ENCODE measurements at places on chromosomes 5 and 9.

DNA sequence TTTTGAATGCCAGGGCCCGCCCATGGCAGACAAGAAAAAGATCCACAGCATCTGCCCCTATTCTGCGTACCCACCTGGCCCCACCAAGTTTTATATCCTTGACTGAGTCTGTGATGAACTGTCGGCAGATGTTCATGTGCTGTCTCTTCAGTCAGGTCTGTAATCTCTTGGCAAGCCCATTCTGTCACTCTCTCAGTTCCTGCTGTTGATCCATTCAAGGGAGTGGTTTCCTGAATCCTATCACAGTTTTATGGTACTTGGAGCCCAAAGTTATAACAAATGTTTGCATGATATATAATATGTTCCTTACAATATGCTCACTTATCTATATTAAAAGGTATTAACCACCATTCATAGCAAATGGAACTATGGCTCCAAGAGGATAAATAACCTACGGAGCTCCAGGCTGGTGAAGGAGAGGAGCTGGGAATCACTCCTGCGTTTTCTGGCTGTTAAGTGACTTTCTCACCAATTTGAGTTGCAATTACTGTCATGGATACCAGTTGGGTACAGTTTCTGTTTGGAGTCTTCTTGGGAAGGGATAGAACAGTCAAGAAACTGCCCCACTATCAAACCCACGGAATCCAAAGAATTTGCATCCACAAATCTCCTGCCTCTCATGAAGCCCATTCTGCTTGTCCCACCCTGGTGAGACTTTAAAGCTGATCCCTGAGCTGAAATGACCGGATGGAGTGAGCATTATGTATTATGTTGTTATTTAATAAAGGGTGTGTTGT, 103.4 kb upstream of the SPRY4 start:
- DNase-seq, result no peak

DNA sequence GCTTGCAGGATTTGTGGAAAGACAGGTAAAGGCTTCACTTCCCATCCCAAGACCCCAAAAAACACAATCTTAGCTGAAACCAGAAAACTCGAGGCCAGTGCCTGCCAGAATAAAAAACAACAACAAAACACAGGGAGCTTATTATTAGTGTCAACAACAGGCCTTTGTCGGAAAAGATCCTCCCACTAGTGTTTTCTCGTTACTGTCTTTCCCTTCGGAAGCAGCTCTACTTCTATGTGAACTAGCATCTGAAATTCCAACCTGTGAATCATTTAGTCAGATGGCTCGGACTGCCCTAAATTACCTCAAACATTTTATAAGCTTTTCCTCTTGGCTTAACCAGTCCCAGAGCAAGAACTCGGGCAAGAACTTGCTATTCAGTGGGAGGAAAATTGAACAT, 122.2 kb upstream of the GNA14 start:
- DNase-seq, result no peak

DNA sequence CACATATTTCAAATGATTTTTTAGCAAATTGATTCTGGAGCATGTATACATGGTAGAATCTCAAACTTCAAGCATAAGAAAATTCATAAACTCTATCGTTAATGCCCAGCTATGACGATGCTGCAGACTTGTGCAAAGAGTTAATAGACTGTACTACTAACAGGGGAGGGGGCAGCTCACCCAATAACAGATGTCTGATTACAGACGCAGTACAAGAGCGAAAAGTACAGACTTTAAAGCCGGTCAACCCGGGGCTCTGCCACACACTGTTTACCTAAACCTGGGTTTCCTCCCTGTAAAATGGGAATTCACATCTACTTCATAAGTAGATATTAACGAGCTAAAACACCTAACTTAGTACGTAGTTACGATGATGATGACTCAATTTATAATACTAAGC, 651 bp downstream of the TRIM23 start:
- no peak for DNase-seq

DNA sequence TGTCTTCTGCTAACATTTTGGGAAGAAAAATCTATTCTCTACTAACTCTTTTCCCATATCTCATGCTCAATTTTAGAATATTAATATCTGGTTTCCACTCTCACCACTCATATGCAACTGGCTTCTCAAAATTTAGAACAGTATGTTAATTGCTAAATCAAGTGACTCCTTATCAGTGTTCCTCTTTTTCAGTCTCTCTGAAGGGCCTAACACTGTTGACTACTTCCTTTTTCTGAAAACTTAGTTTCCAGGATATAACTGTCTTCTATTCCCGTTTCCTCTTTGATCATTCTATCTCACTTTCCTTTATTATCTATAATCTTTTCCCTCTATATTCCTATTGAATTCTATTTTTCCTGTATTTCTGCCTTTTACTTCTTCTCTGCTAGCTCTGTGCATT, 1717.2 kb upstream of the C9orf72 start:
- no peak for DNase-seq

DNA sequence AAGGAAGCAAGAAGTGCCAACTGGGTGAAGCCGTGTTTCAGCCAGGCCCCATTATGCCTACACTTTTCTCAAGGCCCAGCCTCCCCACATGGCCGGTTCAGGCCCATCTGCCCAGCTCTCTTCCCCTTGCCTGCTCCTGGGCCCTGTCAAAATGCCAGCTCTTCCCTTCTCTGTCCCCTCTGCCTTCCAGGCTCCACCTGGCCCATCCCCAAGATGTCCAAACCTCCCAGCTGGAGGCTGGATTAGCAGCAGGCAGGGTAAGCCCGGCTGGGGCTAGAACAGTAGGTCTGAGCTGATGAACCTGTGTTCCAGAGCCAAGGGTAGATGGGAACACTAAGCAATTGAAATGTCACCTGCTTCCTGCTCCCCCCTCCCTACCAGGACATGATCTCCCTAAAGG, 64.1 kb upstream of the HSPA9 start:
- no peak for DNase-seq

All from NCI-H748 treated with DMSO at 0.1 percent for 48 hours (cell line).